ENCODE measurements at places on chromosomes 1 and 21.
A peak's percentile ranks its signal among the peaks of the same experiment; 100 is the strongest.

- DNase-seq: no peak
These were observed 265.7 kb downstream of the GRIK3 start for GRCh38 chr1:36768486-36769178.

GRCh38 chr1:29414086-29414485, 177.8 kb downstream of the PTPRU start:
- DNase-seq: no peak

DNA sequence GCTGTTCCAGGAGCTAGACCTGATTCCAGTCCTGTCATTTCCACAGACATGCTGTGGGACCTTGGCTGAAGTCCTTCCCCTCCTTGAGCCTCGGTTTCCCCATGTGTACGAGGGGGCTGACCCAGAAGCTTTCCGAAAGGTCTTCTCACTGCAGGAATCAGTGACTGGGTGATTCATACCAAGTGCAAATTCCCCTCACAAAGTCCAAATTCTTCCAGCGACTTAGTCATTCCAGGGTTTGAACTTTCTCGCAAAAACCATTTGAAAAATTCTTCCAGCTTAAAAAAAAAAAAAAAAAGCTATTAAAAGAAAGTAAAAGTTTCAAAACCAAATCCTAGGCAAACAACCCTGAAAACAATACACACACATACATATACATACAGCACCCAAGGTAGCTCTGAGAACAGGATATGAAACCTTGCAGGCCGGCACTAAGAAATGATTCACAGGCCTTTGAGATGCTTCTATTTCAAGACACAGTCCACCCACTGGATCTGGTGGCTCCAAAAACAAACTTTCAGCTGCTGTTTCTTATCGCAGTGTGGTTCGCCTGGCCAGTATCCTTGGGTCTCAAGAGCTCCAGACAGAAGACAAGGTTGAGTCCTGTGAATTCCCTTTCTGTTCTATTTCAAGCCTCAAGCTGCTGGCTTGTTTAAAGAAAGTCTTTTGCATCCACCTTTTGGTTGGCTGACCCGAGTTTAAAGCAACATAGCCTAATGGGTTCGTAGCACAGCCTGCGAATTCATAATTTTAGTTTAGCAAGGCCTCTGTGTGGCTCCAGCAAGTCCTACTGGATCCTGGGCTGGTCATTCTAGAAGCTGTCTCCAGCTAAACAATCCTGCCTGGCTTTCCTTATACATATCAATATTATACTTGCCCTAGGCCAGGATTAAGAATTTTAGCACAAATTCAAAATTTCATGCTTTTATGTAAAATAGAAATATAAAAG, 18.0 kb upstream of the ID3 start:
- peak; percentile 79 for DNase-seq

GRCh38 chr1:201020040-201020591, 3.4 kb downstream of the KIF21B start:
- DNase-seq: no peak

- peak; percentile 27 for DNase-seq
These were observed 62.8 kb downstream of the EDEM3 start for GRCh38 chr1:184691719-184692324.

- DNase-seq: no peak
These were observed 681.5 kb downstream of the MATN1 start for GRCh38 chr1:30041741-30042437.

DNA sequence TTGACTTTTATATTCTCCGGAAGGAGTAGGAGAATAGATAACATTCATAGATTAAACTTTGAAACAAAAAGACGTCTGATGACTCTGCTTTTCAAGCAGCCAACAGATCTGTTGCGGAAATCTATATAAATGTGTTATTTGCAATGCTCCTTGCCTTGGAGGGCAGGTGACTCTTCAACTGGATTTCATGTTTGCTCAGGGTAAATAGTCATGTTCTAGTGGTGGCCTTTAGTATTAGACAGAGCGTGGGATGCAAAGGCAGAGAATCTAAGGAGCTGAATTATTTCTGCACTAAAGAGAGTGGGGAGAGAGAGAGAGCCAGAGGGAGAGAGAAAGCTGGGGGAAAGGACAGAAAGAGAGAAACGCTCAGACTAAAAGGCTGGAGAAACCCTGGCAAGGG, 454.3 kb downstream of the AJAP1 start:
- DNase-seq: no peak

GRCh38 chr1:94045465-94046056, 75.4 kb downstream of the ABCA4 start:
- peak; percentile 94 for DNase-seq

DNA sequence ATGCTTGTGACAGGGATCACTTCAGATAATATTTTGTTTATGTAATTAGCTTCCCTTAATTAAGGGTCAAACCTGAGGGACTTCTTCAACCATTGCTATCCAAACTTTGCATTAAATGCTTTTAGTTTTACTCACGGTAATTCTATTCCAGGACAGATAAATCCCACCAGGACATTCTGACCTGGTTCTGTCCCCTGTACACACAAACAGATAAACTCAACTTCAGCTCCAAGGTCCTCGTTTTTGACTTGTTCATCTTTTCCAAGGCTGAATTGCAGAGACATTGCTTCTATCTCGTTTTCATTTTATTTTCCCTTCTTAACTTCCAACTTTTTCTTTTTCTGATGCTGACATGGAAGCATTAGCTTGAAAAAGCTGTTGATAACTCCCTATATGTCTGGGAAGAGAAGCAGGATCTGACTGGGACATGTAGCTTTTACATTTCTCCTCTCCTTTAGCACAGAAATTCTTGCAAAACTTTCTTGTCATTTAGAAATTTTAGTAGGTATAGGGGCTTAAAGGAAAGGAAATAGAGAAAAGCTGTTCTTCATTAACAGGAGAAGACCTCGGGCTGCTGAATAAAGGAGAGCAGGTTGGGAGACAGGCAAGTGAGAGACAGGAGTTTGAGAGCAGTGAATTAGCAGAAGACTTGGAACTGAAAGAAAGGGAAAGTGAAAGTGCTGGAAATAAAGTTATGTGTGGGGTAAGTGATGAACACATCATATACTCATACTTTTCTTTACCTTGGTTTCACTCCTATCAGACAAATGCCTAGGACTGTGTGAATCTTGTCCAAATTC, 231.7 kb upstream of the B3GALT2 start:
- DNase-seq: peak; percentile 6

DNA sequence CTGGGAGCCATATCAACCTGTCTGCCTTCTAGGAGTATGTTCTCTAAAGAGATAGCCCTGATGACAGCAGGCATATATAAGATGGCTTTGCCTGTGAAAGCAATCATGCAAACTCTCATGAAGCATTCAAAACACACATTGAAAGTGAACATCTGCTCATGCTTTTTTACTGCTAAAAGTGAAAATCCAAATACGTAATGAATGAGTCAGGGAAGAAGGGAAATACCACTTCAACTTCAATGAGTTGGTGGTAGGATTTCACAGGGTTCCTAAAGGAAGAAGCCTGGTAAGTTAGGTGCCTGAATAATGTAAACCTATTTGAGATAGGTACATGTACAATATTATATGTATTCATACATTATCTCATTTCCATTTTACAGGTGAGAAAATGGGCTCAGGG, 50.5 kb upstream of the SLFNL1 start:
- peak; percentile 20 for DNase-seq

DNA sequence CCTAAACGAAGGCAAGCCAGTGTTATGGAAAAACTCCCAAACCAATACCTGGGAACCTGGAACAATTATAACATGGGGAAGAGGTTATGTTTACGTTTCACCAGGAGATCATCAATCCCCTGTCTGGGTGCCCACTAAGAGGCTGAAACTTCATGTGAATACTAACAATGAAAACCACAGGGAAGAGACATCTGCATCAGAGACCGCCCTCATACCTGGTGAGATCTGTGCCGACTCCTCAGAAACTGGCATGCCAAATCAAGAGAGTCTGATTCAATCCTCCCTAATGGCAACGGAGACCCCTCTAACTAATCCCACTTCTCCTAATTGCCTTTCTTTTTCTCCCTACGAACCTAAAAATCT, 163.2 kb downstream of the IER5 start:
- DNase-seq: no peak

DNA sequence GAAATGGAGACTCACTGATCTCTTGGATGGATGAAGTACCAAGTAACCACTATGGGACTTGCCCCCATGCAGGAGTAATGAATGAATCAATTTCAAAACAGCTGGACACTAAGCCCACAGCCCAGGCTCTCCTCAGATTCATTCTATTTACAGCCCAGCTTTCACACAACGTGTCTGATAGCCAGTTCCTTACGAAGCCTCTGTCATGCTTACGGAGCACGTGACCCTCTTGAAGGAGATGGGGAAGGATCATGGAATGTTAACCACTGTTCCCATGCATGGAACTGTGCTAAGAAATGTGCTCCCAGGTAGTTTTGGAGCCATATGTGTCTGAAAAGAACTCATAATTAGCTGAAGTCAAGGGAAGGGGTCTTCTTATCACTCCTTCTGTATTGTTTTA, 124.1 kb downstream of the KIF26B start:
- DNase-seq: no peak

- no peak for DNase-seq
These were observed 122.2 kb downstream of the POU2F1 start for GRCh38 chr1:167342846-167343245.

GRCh38 chr1:59016390-59016789, 232.5 kb upstream of the JUN start:
- DNase-seq: no peak

- no peak for DNase-seq
These were observed 1.1 kb downstream of the IGSF3 start for GRCh38 chr1:116666187-116667077.

DNA sequence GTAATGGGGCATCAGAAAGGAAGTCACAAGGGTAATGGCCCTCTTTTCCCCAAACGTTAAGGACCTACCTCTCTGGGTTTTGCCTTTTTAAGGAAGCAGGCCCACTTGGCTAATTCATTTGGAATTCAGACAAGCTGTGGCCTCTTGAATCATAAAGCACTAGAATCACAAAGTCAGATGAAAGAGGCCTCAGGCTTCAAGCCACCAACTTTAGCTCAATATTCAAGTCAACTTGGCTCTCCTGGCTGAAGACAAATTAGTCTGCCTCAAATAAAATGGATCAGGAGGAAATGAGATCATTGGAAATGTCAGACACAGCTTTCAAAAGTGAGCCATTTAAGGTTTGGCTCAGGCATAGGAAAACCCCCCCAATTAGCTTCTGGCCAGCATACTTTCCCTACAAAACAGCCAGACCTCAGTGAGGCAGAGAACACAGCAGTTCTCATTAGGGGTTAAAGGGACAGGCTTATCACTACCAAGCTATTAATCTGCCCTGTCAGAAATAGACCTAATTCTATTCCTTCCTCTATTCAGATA, 34.3 kb downstream of the SLC35D1 start:
- peak; percentile 44 for DNase-seq

DNA sequence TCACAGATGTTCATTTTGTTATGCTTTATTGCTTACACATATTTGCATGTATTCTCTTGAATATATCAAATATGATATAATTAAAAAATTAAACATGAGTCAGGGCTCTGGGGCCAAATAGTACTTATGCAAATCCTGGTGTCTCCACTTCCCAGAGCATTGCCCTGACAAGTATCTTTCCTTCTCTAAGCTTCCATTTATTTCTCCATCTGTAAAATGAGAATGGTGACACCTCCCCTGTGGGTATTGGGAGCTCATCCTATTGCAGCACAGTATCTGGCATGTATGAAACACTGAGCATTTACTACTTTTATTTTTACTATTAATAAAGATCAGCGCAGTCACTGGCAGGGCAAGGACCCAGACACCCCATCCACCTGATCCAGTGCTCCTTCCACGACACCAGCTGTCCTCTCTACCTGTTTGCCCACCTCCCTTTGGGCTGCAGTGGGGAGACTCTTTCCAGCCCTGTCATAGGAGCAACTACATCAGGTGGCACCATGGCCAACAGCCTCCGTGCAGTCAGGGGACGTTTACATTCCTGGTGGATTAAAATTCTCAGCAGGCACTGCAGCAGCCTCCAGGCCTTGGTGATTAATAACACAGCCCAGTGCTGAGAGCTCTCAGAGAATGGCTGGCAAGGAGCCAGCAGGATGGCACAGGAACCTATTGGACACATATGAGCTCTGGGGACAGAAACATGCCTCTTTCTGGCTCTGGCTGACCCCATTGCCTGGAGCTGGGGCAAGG, 113.0 kb downstream of the DMRTB1 start:
- DNase-seq: no peak

DNA sequence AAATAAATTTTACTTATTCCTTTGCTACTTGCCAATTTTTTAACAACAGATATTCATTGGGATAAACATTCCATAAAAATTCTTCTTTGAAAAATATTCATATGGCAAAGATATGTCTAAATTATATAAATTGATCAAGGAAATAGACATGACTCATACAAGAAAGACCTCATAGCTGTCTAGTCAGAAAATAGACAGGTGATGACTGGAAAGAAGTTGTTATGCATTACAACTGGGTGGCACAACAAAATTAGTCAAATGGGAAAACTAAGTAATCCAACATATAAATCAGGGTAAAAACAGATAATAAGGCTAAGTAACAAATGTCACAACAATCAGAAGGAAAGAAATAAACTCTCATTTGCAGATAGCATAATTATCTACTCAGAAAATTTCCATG, 92.0 kb downstream of the USH2A start:
- DNase-seq: no peak

GRCh38 chr1:26537951-26538352, 8.4 kb downstream of the RPS6KA1 start:
- no peak for DNase-seq

GRCh38 chr21:42062236-42063022, 8.7 kb upstream of the UMODL1 start:
- DNase-seq: no peak

DNA sequence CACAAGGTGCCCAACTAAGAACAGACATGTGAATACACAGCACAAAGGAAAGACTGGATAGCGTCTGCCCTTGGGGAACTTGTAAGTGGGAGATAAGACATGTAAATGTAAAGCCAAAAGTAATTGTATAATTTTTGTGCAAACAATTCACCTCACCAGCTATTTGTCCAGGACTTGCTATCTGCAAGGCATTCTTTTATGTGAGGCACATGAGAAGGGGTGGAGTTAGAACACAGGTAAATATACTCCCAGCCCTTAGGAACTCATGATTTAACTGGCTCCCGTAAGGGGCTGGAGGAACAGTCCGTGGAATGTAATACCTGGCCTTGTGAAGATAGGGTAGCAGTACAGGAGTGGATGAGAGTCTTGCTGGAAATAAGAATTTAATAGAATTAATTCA, 61.3 kb downstream of the CDK18 start:
- no peak for DNase-seq

DNA sequence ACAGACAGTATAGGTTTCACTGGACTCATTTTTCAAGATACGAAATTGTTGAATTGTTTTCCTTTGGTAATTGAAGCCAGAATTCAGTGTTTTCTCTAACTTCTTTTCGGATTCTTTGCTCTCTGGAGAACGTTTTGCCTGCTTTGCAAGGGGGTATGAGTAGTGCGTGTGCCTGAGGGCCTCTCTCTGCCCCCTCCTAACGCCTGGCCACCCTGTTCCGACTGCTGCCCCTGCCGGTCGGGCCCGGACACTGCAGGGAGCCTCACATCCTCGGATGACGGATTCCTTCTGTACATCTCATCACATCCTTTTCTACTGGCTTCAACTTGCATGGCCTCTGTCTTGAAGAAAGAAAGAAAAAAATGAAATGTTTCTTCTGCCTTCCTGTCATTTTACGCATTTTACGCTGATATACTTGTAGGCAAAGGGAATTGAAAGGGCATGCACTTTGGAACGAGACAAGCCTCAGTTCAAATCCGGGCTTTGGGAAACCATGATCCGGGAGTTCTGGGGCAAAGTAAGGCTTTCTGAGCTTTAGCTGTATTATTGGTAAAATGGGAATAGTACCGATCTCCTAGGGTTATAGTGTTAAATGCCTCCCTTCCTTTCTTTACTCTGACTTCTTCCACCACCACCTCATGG, 65.1 kb downstream of the DISC1 start:
- DNase-seq: peak; percentile 16

- peak; percentile 82 for DNase-seq
These were observed 101.7 kb downstream of the NEK7 start for GRCh38 chr1:198258491-198258890.

Data from fibroblast of skin of left quadriceps (primary cell).